ENCODE measurements at places on chromosomes 4 and X. TPM values are rescaled to one million over a fixed set of nuclear protein-coding genes. Genes with fewer than 3 reads are reported as not detected.

PPA2 gene
- total RNA-seq = 54.1 TPM

DDX53 gene
- total RNA-seq = not detected

TRIM60 gene
- total RNA-seq = not detected

USP17L10 gene
- total RNA-seq = not detected

ADGRG2 gene
- total RNA-seq = not detected

SPANXB1 gene
- not detected for total RNA-seq

USP17L29 gene
- total RNA-seq = not detected

DKK2 gene
- 0.13 TPM for total RNA-seq

ASB9 gene
- total RNA-seq = 4.9 TPM

KCND1 gene
- total RNA-seq = 0.32 TPM

LRIT3 gene
- 0.06 TPM for total RNA-seq

CETN2 gene
- 16.8 TPM for total RNA-seq

MAGEA11 gene
- not detected for total RNA-seq

UGT2A3 gene
- not detected for total RNA-seq

HSFX3 gene
- not detected for total RNA-seq

CCDC149 gene
- total RNA-seq = 15.3 TPM

MAP3K15 gene
- total RNA-seq = 0.06 TPM

MAGED4 gene
- total RNA-seq = 6.2 TPM

RENBP gene
- 16.5 TPM for total RNA-seq

SPIN2A gene
- total RNA-seq = 0.44 TPM

NSUN7 gene
- under 0.01 TPM for total RNA-seq

ZFP92 gene
- total RNA-seq = 0.69 TPM

MAGEB10 gene
- total RNA-seq = not detected

SAGE1 gene
- not detected for total RNA-seq

MTMR8 gene
- total RNA-seq = 0.49 TPM

DMP1 gene
- total RNA-seq = not detected

GRPR gene
- 0.13 TPM for total RNA-seq

PWWP3B gene
- not detected for total RNA-seq

SRPX gene
- total RNA-seq = 64.1 TPM

HSD17B13 gene
- 0.13 TPM for total RNA-seq

CXCL6 gene
- 0.31 TPM for total RNA-seq

ANXA3 gene
- total RNA-seq = 168 TPM

GPR50 gene
- not detected for total RNA-seq

DUSP9 gene
- total RNA-seq = 0.13 TPM

RAB41 gene
- total RNA-seq = not detected

NHSL2 gene
- total RNA-seq = 12.8 TPM

ZCCHC18 gene
- 4.6 TPM for total RNA-seq

CXorf38 gene
- 11.0 TPM for total RNA-seq

NLGN3 gene
- 0.19 TPM for total RNA-seq

SOD3 gene
- 0.31 TPM for total RNA-seq

BEX1 gene
- 0.32 TPM for total RNA-seq

DRD5 gene
- total RNA-seq = not detected

BTC gene
- total RNA-seq = 0.06 TPM

IL15 gene
- total RNA-seq = 3.6 TPM

PYURF gene
- 66.6 TPM for total RNA-seq

NAP1L3 gene
- total RNA-seq = 0.16 TPM

STAG2 gene
- 137 TPM for total RNA-seq

UNC5C gene
- total RNA-seq = 0.13 TPM

GAGE1 gene
- total RNA-seq = not detected

LANCL3 gene
- total RNA-seq = 0.16 TPM

ZNF711 gene
- total RNA-seq = 0.16 TPM

CD40LG gene
- not detected for total RNA-seq

AR gene
- total RNA-seq = 0.49 TPM

PF4V1 gene
- total RNA-seq = 0.25 TPM

ATP1B4 gene
- total RNA-seq = not detected

PAGE2B gene
- not detected for total RNA-seq

ADGRL3 gene
- 4.5 TPM for total RNA-seq

ADH1B gene
- total RNA-seq = 0.32 TPM

TRO gene
- 4.7 TPM for total RNA-seq

Data from bladder microvascular endothelial cell (primary cell).